ENCODE measurements at places on chromosomes 12 and 14.

DNA sequence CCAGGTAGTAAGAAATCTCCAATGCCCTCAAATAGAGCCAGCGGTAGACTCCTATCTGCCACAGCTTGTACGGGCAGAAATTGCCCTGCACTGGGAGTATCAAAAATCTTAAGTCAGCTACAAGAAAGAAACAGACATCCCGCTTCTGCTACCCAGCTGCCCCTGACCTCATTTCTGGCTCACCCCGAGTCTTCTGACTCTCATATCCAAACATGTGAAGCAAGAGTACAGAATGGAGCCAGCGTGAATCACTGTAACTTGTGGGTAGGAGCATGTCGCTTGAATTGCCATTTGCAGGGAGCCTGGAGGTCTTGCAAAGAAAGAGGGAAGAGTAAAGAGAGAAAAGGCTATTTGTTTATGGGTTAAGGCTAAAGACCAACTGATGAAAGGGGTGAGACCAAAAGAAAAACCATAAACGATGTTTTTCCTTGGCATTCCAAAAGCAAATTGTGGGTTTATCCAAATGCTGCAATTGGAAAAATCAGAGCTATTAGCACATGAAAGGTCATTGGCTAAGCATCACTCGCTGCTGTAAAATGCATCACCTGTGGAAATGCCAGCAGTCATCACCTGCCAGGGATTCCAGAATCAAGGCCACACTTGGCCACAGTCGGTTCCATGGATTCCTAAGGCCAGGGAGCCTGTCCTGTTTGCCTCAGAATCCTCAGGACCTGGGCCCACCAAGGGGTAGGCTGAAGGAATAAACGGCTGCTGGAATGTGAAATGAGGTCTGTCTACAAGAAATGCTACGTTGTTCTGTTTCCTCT is 86.6 kb downstream of the FOXN3 start:
- DNase-seq, result no peak

DNA sequence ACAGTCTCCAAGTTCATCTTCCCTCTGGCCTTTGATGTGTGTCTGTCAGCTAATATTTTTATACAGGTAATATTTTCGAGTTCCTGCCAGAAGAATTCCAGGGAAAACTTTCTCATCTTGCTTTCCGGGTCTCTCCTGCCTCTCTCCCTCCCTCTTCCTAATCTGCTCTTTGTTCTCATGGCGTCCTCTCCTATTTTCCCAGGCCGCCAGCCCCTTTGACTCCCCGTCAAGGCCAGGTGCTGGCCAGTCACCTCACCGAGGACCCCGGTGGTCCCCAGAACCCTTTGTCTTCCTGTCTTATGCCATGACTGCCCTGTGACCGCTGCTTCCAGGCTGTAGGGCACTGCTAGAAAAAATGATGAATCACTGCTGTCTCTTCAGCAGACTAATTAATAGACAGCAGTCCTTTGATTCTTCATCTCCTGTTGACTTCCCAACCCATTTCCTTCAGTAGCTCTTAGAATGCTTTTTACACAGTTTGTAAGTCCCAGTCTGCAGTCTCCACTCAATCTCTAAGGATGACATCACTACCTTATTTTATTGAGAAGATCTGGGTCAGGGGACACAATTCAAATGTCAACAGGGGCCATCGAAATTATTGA is 40.7 kb downstream of the PPFIBP1 start:
- DNase-seq, result no peak

DNA sequence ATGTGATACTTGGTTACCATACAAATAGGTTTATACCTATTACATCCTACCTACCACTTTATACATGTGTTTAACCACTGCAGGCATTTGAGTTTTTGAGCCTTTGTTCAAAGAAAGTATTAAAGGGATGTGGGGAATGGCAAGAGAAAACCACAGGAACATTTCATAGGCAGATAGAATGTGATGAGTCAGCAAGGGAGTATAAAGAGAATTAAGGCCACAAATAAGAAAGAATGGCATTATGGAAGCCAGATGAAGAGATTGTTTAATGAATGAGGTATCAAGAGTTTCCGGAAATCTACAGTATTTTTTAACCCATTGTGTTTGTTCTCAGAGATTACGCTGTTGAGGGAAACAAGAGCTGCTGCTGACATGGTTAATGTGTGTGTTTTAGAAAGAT is 66.9 kb downstream of the METTL25 start:
- DNase-seq, result no peak

- DNase-seq, result no peak
These were observed 66.3 kb upstream of the NCOR2 start for GRCh38 chr12:124633365-124634362.

- DNase-seq, result no peak
These were observed 11.1 kb upstream of the NEMF start for GRCh38 chr14:49863487-49864281.

- no peak for DNase-seq
These were observed 484 bp downstream of the PPP1CC start for GRCh38 chr12:110742096-110742717.

Measured in activated naive CD4-positive, alpha-beta T cell treated with Interleukin-2 at 50 U/mL for 16 hours (primary cell).